ENCODE measurements at places on chromosomes 5 and 9.

- DNase-seq: no peak
Measured at GRCh38 chr9:75699017-75699416, 191.5 kb upstream of the PCSK5 start.

DNA sequence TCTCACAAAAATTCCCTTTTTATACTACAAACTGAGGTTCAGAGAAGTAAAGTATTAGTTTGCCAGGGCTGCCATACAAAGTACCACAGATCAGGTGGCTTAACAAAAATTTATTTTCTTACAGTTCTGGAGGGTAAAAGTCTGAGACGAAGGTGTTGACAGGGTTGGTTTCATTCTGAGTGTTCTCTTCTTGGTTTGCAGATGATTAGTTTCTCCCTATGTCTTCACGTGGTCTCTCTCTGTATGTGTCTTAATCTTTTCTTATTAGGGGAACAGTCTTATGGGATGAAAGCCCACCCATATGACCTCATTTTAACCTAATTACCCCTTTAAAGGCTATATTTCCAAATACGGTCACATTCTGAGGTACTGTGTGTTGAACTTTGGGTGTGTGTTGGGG is 274.2 kb downstream of the BRINP1 start:
- no peak for DNase-seq

DNA sequence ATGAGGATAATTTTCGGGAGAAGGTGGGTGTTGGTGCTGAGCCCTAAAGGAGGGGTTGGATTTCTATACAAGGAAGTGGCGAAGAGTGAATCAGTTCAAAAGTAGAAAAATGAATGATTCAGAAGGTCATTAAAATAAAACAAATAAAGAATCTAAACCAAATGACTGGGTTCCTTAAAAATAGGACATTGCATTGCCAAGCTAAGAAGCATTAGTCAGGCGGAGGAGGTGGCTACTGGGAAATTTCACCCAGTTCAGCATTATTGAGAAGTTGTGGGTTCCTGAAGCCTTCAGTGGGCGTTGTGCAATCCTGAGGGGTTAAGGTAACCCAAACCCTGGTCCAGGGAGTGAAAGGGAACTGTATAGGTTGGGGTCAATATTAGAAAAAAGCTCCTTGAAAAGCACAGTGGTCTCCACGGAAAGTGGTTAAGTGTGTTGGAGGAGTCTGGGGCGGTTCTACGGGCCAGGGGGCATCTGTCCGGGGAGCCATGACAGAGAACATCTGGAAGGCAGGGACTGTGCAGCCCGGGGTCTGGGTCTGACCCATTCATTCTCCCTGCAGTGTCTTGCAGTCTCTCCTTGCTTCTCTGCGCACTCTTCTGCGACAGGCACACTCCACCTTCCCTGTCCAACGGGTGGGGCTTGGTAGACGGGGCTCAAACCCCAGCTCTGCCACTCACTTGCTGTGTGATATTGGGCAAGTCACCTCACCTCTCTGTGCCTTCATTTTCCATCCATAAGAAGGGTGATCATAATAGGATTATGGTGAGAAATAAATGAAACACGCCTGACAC is 27.6 kb upstream of the DUSP1 start:
- DNase-seq: no peak

DNA sequence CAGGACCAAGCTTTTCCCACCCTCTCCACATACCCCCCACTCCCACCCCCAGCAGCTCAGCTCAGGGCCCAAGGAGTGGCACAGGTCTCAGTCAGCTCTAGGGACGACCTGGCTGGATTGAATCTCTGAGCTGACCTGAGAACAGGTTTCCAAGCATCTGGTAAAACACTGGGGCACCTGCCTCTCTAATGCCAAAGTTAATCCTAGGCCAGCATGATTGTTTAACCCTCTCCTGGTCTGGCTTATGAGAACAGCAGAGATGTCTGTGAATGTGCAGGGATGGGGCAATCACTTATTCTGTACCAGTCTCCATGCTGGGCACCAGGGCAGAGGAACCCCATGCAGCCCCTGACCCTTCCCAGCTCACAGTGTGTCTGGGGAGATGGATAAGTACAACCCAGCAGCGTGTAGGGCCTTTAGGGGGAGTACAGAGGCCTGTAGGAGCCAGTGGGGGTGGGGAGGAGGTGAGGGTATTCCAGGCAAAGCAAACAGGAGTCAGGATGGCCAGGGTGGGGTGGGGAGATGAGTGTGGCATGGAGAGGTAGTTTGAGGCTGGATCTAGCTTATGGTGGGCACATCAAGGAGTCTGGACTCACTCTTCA is 678 bp upstream of the KIF12 start:
- DNase-seq: no peak

- no peak for DNase-seq
Measured at GRCh38 chr9:101635473-101635872, 40.7 kb upstream of the PPP3R2 start.

- no peak for DNase-seq
Measured at GRCh38 chr9:95009459-95009858, 283.0 kb downstream of the AOPEP start.

- no peak for DNase-seq
Measured at GRCh38 chr5:31805785-31806400, 167.0 kb downstream of the PDZD2 start.

GRCh38 chr9:74960561-74960960 is 7.8 kb upstream of the C9orf40 start:
- DNase-seq: peak; percentile 85

DNA sequence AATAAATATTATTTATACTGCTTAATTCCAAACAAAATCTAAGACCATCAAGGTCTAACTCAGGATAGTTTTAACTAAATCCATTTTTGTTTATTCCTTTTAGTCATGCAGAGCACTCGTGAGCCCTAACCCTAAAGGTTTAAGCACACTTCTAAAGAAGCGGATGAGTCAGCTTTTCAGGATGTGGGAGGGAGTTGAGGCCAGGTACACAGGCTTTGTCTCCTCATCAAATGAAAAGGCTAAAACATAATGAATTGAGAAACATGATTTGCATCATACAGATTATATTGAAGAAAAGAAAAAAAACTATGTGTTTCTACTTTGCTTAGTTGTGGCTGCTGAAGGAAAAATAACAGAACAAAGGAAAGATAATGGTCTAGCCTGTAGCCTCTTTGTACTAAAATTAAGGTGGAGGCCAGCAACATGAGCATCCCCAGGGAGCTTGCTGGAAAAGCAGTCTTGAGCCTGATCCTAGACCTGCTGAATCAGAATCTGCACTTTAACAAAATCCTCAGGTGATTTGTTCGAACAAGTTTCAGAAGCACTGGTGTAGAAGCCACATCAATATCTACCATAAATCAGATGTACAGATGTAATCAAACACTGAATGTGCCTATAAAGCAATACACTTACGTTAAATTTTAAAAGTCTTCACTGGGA is 21.1 kb upstream of the ISCA1 start:
- DNase-seq: no peak

DNA sequence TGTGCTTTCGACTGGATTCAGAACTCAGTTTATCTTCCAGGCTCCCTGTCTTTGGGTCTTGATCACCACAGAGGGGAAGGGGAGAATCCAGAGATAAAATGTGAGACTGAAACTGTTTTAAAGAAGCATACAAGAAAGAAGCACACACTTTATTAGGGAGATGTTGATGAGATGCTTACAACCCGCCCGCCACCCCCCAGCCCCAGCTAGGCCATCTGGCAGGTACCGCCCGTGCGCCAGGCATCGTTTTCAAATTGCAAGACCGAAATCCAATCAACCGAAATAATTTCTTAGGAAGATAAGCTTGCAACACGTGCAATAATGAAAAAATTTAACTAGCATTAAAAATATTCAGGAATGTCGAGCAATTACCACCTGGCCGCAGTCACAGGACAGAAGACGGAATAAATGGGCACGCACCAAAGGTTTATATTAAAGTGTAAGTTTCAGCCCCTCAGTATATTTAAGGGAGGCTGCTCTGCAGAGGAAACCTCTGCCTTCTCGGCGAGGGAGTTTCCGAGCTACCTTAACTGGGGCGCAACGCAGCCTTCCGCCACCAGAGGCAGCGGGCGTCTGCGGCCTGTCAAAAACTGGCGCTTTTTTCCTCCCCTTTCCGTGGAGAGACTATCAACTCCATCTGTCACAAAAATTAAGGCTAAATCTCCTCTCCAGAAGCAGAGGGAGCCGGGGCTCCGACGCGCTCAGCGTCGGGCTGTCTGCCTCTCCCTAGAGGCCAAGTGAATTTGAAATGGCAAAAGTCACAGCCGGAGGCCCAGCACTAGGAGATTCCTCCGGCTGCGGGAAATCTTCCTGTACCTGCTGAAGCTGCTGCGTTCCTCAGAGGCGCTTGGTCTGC is 996 bp upstream of the GAS1 start:
- DNase-seq: peak; percentile 86

GRCh38 chr9:9963841-9964240 is 649.0 kb downstream of the PTPRD start:
- DNase-seq: no peak

GRCh38 chr9:94783102-94783682 is 56.7 kb downstream of the AOPEP start:
- peak; percentile 92 for DNase-seq

DNA sequence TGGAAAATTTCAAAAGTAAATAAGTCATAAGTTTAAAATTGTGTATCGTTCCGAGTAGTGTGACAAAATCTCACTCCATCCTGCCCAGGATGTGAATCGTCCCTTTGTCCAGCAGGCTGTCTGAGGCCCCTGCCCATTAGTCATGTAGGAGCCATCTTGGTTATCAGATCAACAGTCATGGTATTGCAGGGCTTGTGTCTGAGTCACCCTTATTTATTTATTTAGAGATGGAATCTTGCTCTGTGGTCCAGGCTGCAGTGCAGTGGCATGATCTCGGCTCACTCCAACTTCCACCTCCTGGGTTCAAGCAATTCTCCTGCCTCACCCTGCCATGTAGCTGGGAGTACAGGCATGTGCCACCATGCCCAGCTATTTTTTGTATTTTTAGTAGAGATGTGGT is 30.2 kb downstream of the ITGA2 start:
- DNase-seq: peak; percentile 84

DNA sequence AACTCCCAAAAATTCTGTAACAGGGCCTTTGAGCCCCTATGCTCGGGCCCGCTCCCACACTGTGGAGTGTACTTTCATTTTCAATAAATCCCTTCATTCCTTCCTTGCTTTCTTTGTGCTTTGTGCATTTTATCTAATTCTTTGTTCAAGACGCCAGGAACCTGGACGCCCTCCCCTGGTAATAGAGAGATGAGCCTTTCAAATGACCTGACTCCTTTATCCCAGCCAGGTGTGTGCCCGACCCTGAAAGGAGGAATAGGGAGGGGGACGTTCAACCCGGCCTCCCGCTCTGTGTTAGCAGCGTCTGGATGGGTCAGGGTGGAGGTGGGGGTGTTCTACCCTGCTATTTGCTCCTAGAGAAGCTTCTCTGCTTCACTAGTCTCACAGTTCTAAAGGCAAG is 53.9 kb downstream of the FXN start:
- DNase-seq: no peak

DNA sequence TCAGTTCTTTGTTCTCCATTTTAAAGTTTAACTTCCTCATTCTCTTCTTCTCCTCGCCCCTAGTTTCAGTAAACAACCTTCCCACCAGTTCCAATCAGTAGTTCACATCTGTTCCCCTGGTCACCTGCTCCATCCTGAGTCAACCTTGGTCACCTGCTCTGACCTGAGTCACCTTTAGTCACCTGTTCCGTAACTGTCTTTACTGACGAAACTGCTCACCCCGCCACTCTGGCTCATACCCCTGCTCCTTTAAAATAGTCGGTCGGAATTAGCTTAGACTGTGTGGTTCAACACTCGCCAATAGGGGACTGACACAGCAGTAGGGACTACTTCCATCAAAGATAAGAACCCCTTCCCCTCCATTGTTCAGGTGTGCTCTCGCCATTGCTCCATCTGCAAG is 76.3 kb upstream of the GPBP1 start:
- DNase-seq: peak; percentile 50

- no peak for DNase-seq
Measured at GRCh38 chr9:5557606-5558587, 47.6 kb downstream of the PDCD1LG2 start.

GRCh38 chr9:33446240-33446945 is 1.0 kb downstream of the AQP3 start:
- DNase-seq: no peak

DNA sequence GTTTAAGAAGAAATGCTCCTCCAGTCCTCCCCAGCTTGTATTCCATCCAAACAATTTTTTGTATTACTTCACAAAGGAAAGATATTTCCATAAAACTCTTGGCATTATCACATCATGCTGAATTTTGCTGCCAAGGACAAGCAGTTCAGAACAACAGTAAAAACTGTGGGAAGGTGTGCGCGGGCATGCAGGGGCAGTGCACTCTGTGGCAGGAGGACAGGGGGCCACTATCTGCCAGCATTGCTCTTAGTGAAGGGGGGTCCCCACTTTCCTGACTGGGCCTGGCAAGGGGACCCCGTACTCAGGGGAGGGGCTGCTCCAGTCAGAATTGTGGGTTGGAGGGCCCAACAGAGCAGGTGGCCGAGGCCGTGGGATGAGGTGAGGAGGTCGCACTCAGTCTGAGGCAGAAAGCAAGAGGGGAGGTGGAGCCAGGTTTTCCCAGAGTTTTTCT is 32.8 kb downstream of the ANGPTL2 start:
- DNase-seq: no peak

All from trophoblast cell (in vitro differentiated cells and primary cell).